ENCODE measurements at places on chromosomes 5 and 9.

DNA sequence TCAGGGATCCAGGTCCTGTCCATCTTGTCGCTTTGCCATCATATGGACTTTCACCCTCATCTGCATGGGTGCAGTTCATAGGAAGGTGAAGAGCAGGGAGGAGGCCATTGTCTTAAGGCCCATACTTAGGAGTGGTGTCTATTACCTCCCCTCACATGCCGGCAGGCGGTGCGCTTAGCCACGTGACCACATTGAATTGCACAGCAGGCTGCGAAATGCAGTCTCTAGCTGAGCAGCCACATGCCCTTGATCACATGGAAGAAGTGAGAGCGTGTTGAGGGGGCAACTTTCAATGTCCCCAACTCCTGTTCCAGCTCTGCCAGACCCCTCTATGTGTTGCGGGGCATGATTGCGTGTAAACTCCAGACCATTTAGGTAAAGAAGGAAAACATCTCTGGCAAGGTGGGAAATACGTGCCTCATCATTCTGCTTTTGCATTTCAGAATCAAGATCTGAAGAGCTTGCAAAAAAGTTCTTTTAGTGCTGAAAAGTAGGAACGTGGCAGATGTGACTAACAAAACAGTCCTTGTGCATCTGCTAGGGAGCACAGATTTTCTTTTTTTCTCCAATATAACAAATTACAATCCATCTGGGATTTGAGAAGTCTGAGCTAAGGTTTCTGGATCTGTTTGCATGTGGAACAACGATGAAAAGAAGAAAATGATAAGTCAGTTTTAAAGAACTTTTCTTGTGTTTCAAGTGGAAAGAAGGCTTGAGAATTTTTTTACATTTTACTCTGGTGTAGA, 34.4 kb downstream of the ROPN1L start:
- no peak for DNase-seq

GRCh38 chr9:76510446-76510845, 51.5 kb downstream of the GCNT1 start:
- DNase-seq: no peak

DNA sequence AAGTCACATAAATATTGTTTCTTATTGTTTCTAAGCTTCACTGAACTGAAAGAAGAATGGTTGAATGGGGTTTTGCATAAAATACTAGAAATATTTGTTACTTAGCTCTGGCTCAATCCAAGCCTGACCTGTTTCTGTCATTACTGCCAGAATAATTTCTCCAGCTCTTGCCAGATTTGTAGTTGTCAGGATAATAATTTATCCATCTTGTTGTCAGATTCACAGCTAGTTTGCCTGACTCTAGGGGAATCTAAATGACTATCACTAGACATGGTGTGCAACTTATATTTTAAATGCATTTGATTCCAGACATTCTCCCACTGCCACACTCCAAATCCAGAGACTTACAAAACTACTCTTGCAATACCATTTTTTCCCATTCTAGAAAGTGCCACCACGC, 422.7 kb downstream of the ZSWIM6 start:
- no peak for DNase-seq

DNA sequence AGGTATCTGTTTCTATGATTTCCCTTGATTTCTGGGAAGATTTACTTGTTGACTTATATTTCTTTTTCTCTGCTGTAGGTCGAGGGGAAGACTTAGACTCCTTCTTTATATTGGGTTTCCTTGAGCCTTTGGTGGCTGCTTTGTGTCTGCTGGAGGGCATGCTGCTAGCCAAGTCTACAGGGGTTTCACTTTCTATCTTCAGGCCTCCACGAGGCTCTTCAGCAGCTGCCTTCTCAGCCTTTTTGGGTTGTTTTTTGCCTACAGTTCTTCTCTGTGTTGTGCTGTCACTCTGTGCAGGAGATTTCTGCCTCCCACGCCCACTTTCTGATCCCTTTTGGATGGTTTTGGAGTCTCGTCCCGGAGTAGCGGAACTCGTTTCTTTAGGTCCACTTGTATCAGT, 23.2 kb downstream of the LEAP2 start:
- DNase-seq: no peak

GRCh38 chr5:178293815-178294214, 61.2 kb upstream of the PHYKPL start:
- DNase-seq: no peak

DNA sequence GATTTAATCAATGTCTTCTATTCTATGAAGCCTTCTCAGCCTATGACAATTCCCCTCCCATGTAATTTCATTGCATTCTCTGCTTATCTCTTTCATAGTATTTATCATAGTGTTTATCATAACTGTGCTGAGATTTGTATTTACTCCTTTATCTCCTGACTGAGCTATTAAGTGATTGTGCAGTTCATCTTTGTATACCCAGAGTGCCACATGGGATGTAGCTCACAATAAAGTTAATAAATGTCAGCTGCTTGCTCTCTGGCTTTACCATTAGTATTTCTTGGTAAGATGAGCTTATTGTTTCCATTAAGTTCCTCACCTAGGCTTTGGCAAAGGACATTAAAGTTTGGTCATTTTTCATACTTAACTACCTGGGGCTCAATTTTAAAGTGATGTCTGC, 275.1 kb upstream of the MPDZ start:
- DNase-seq: no peak

DNA sequence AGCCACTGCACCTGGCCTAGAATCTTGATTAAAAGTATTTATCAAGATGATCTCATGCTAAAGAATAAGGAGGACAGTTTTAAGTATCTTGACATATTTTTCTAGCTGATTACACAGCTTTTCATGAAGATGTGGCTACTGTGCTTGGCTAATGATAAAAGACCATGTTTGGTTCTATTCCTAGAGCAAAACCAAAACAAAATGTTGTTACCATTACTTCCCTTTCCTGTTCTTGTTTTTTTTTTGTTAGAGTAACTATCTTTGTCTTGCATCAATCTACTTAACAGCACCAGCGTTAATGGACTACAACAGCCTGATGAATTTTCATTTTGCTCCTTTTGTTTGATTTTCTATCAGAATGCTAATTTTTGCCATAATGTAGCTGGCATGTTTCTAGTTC, 86.2 kb upstream of the DHFR start:
- no peak for DNase-seq

GRCh38 chr9:89418882-89419640, 78.9 kb downstream of the SEMA4D start:
- no peak for DNase-seq

DNA sequence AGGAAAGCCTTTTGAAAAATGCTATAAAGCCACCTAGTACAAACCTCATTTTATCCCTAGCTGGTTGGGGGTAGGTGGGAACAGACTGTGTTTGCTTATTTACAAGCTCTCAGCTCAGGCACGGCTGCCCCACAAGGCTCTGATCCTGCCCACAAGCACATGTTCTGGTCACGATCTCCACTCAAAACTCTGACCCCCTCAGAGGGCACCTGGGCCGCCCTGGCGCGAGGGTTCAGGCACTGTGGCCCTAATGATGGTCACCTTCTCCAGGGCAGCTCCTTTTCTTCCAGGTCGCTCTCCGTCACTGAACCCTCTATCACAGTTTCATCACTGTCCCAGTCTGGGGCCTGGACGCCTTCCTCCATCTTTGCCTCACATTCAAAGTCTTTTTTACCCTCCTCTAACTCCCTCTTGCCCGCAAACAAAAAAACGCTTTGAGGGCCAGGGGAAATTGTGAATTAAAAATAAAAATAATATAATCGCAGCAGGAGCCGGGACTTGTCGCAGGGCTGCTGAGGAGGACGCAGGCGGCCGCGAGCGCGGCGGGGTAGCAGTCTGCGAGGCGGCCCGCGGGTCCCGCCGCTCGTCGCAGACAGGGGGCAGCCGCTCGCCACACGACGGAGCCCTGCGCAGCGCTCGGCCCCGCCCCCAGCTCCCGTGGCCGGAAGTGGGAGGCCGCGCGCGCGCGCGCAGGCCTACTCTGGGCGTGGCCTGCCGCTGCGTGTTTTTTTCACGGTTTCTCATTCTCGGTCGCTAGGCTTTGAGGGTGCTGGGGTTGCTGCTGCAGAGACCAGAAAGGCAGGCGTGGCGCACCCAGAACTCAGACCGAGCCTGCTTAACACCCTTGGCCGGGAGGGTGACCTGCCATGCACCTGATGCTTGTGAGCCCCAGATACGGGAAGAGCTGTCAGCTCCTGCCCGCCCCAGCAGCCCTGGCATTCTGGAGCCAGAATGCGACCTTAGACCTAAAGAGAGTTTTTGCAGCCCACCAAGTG, at the start of gene ANKRD31:
Gene ANKRD31 (minus strand): TSS at position 557 of the 995 bp plus-strand sequence. CDS start 192 bp downstream, at position 365.
- no peak for DNase-seq

- DNase-seq: no peak
Measured at GRCh38 chr5:136057401-136058038, 28.7 kb downstream of the TGFBI start.

DNA sequence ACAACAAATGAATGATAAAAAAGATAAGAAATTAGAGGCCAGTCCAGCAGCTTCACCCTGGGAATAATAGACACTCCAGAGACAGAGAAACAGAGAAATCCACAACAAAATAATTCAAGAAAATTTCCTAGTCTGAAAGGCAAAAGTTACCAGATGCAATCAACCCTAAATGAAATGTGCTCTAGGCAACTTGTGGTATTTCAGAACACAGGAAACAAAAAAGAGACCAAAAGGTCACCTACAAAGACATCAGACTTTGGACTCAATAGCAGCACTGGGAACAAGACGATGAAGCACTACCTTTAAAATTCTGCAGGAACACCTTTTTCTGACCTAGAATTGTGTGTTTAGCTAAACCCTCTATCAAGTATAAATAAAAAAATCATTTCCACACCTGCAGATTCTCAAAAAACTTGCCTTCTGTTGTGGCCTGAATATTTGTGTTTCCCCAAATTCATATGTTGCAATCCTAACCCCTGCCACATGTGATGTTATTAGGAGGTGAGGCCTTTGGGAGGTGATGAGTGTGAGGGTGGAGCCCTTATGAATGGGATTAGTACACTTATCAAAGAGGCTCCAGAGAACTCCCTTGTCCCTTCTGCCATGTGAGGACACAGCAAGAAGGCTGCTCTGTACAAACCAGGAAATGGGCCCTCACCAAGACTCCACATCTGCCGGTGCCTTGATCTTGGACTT, 5.9 kb upstream of the MAPK9 start:
- no peak for DNase-seq

DNA sequence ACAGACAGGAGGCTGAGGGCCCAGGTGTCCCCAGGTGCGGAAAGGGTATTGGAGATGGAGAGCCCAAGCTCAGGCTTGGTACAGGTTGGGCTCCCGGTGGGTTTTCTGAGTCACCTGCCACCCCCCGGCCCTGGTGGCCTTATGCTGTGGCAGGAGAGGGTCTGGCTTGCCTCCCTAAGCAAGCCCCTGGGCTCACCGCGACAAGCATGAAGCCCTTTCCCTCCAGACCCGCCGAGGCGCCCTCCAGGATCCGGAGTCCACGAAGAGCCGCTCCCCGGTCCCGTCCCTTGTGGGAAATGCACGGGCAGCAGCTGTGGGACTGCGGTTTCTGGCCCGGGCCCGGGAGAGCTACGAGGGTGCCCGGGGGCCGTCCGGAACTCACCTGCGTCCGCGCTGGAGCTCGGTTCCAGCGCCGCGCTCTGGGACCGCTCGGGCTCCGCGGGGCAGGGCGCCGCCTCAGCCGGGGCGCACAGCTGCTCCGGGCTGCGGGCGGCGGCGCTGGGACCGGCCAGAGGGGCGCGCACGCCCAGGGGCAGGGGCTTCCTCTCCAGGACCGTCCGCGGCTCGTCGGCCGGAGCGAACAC, 757 bp downstream of the SAPCD2 start:
- DNase-seq: no peak

GRCh38 chr5:56815658-56816545, 553 bp downstream of the MAP3K1 start:
- no peak for DNase-seq

DNA sequence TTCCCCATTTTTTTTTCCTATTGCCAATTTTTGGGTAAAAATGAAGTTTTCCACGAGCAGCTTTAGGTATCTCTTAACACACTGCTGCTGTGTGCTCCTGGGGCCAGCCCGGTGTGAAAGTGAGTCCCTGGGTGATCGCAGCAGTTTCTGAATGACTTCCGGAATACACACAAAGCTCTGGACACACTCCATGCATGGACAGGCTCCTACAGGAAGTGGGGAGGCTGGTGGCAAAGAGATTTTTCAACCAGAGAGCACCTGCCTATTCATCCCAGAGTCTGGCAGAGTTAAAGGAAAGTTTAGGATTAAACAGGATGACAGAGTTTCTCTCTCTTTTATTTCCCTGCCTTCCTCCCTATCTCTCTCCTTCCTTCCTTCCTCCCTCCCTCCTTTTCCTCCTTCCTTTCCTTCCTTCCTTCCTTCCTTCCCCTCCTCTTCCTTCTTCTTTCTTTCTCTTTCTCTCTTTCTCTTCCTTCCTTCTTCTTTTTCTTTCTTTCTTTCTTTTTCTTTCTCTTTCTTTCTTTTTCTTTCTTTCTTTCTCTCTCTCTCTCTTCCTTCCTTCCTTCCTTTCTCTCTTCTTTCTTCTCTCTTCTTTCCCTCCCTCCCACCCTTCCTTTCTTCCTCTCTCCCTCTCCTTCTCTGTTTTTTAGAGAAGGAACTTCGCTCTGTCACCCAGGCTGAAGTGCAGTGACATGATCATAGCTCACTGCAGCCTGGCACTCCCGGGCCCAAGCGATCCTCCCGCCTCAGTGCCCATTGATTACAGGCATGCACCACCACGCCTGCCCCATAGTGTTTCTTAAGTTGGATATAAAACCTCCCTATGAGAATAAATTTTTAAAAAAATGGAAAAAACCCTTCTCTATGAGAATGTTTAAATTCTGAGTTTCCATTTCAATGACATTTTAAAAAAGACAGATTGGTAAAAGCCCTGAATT, 38.7 kb upstream of the UBTD2 start:
- DNase-seq: no peak

GRCh38 chr5:61589946-61590345, 257.9 kb downstream of the ZSWIM6 start:
- no peak for DNase-seq

GRCh38 chr9:126842977-126843799, 17.3 kb upstream of the ZBTB34 start:
- no peak for DNase-seq

GRCh38 chr9:115005322-115005721, 74.9 kb upstream of the TNFSF8 start:
- DNase-seq: no peak

DNA sequence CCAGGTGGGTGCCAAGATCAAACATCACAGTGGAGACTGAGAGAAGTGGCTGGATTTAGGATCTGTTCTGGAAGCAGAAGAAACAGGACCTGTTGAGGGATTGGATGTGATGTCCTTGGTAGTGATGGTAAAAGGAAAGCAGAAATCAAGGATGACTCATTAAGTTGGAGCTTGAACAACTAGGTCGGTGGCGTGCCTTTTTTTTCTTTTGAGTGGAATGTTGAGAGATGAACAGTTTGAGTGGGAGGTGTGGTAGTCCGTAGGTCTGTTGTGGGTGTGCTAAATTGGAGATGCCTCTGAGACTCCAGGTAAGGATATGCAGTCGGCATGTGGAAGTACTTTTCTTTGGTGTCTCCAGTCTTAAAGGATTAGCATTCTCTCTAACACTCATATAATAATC, 92.1 kb upstream of the IL12B start:
- DNase-seq: no peak

- DNase-seq: no peak
Measured at GRCh38 chr5:144203750-144204596, 33.3 kb downstream of the KCTD16 start.

GRCh38 chr5:33166522-33166921, 274.2 kb upstream of the TARS1 start:
- DNase-seq: peak; percentile 1
